ENCODE measurements at places on chromosomes 7 and 10. TPM values are rescaled to one million over a fixed set of nuclear protein-coding genes. Genes with fewer than 3 reads are reported as not detected.

DNA sequence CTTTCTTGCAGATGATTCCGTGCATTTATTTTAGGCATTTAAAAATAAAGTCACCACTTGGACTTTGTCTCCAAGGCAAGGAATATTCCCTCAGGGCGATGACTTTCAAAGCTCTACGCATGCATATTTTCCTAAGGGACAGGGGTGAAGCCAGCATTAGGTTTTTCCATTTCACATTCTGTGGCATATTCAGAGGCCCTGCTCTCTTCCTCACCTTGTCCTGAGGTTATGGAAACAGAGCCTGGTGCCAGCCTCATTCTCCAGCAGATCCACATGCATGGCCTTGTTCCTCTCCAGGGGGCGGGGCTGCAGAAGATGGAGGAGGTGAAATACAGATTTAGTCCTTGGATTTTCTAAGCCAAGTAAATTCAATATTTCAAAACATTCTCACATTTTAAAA lies 11.6 kb upstream of the LYZL1 start:
- H3K4me3 ChIP-seq = no peak overlapping the region
- no peaks in the 10 kb centered on the region for H3K27me3 ChIP-seq

- no peaks in the 10 kb centered on the region for H3K4me1 ChIP-seq
- no peak for DNase-seq
- no peaks in the 10 kb centered on the region for H3K36me3 ChIP-seq
- H3K27me3 ChIP-seq = no peaks in the 10 kb centered on the region
- no peak overlapping the region for H3K27ac ChIP-seq
- H3K4me3 ChIP-seq = no peak overlapping the region
Observed at GRCh38 chr7:49800031-49800430, 26.6 kb downstream of the VWC2 start.

- no peak overlapping the region for H3K4me3 ChIP-seq
- H3K36me3 ChIP-seq = no peaks in the 10 kb centered on the region
- no peaks in the 10 kb centered on the region for H3K4me1 ChIP-seq
- no peak overlapping the region for H3K27ac ChIP-seq
Observed at GRCh38 chr10:52249850-52250395, 64.2 kb upstream of the DKK1 start.

- H3K27ac ChIP-seq = no peak overlapping the region
- no peak overlapping the region for H3K4me3 ChIP-seq
- no peaks in the 10 kb centered on the region for H3K4me1 ChIP-seq
Observed at GRCh38 chr7:37095122-37095521, 353.5 kb downstream of the ELMO1 start.

DNA sequence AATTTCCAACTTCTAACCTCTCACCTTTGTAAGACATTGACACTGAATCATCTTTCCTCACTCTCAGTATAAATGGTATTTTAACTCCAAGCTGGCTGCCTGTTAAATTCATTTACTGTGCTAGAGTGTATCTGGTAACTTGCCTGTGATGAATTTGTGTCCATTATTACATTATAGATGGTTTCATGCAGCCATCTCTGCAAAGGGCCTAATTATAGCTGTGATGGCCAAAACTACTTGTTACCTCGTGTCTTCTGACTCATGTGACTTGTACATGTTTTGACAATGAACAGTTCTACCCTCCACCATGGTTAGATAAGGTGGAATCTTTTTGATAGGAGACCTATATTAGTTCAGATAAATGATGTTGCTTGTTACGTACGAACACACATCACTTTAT lies 392.0 kb downstream of the PAXIP1 start:
- no peaks in the 10 kb centered on the region for H3K4me1 ChIP-seq
- H3K36me3 ChIP-seq = no peaks in the 10 kb centered on the region
- H3K4me3 ChIP-seq = no peak overlapping the region
- no peaks in the 10 kb centered on the region for H3K27me3 ChIP-seq
- no peak overlapping the region for H3K27ac ChIP-seq

GRCh38 chr10:119395280-119396007 lies 147.1 kb downstream of the RGS10 start:
- DNase-seq = no peak
- peaks cover 4% of the 10 kb centered on the region for H3K36me3 ChIP-seq
- no peaks in the 10 kb centered on the region for H3K4me1 ChIP-seq
- no peaks in the 10 kb centered on the region for H3K27me3 ChIP-seq

DNA sequence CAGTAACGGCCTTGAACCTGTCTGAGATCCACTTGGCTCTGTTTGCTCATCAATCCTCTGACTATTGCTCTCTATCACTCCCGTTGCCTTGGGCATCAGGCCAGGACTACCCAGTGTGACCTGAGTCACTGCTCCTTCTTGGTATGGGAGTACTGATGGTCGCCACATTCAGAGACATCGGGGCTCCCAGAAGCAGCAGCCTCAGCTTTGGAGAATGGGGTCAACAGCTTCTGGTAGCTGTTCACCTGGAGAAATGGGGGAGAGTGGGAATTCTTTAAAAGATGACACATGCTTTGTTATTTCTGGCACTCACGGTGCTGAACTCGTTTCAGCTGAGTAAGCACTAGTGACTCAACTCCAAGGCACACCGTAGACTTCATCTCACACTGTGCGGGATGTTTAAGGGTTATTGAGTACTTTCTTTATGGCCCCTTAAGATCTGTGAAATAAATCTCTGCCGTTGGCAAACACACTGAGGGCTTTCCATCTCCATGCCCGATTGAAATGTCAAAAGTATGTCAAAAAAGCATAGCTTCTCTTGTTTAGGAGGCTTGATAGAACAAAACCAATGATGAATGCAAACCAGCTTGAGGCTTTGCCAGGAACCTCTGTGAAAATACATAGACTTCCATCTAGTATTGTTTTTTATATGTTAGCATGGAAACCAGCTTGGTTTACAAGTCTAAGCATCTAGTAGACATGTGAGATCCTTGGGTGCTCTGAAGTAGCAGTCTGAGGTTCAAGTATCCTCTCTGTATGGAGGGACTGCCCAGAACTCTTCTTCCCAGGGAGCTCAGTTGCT lies 333.1 kb downstream of the CXCL12 start:
- H3K4me1 ChIP-seq = no peaks in the 10 kb centered on the region
- no peak overlapping the region for H3K4me3 ChIP-seq
- H3K27me3 ChIP-seq = no peaks in the 10 kb centered on the region
- H3K36me3 ChIP-seq = no peaks in the 10 kb centered on the region
- DNase-seq = no peak
- H3K27ac ChIP-seq = no peak overlapping the region

DNA sequence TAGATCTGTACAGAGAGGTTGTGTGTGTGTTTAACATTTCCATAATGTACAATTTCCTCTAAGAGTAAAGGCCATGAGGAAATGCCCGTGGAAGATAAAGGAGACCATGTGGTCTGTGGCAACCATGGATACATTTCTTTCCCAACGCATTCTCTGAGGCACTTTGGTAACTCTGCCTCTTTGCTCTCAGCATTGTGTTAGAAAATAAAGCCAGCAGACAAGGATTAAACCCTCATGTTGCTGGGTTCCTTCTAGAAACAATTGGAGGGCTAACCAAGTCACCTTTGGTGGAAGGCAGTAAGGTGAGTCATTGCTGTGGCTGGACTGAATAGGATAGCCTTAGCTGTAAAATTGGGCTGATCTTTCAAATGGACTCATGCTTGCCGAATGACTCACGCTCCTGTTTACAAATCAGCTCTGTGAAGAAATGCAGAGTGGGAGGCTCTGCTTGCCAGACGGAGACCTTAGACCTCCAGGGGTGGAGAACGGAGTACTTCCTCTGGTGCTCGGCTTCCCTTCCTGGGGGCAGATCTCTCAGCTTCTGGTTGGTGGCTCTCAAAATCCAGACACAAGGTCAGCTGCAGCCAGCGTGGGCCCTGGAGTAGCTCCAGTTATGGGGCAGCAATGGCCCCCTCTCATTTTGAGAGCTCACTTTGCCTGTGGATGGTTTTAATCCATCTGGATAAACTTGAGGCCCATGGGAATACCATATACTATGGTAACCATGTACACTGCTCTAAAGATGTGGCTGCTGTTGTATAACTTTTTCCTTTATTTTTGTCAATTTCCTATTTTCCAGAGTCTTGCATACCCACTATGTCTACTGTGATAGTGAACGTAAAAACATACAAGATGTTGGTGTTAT lies 137.3 kb downstream of the TCF7L2 start:
- H3K36me3 ChIP-seq = no peaks in the 10 kb centered on the region
- no peak for DNase-seq
- no peak overlapping the region for H3K4me3 ChIP-seq

The MYH16 gene
- not detected for total RNA-seq

The GIMAP5 gene
- total RNA-seq = 58.1 TPM
